ENCODE measurements at places on chromosomes 2 and 18.
A peak's percentile ranks its signal among the peaks of the same experiment; 100 is the strongest.

- peak; percentile 24 for DNase-seq
Observed at GRCh38 chr2:65396348-65397026, 35.9 kb downstream of the SPRED2 start.

- no peak for DNase-seq
Observed at GRCh38 chr2:46032996-46033395, 264.2 kb upstream of the EPAS1 start.

- no peak for DNase-seq
Observed at GRCh38 chr2:66379473-66379872, 55.5 kb upstream of the MEIS1 start.

GRCh38 chr2:71843391-71843850 is 304.2 kb downstream of the CYP26B1 start:
- no peak for DNase-seq

DNA sequence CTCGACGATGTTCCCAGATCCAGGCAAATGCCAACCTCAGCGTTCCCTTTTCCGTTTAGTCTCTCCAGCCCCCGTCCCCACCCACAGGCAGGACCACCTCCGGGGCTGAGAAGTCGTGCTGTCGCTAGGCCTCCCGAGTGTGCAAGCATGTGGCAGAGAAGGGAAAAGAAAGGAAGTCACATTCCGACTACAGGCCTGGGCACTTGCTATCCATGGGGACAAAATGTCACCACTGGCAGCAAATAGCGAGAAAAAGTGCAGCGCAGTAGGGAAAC is 420 bp downstream of the PIGN start:
- DNase-seq = no peak
